ENCODE measurements at places on chromosomes 3 and 15. TPM values are rescaled to one million over a fixed set of nuclear protein-coding genes. Genes with fewer than 3 reads are reported as not detected.
A peak's percentile ranks its signal among the peaks of the same experiment; 100 is the strongest.

The GRIP2 gene
- 6.9 TPM for total RNA-seq

The CPEB1 gene
- total RNA-seq: 4.0 TPM

The PCSK6 gene
- total RNA-seq: 3.3 TPM

The EBLN2 gene
- total RNA-seq: 3.8 TPM

The CHRM5 gene
- total RNA-seq: not detected

DNA sequence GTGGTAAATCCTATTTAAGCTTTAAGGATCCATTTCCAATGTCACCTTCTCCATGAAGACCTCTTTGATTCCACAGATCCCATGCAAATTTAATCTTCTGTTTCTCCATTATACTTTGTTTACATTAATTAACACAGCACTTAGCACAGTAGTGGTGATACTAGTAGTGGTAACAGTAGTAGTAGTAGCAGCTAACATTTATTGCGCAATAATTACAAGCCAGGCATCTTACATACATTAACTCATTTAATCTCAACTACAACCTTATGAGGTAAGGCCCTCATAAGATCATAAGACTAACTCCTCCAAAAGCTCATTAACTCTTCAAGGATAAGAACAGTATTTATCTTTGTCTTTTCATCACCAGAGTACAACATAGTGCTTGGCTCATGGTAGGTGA is 54.8 kb upstream of the FSIP1 start:
- no peak for DNase-seq

DNA sequence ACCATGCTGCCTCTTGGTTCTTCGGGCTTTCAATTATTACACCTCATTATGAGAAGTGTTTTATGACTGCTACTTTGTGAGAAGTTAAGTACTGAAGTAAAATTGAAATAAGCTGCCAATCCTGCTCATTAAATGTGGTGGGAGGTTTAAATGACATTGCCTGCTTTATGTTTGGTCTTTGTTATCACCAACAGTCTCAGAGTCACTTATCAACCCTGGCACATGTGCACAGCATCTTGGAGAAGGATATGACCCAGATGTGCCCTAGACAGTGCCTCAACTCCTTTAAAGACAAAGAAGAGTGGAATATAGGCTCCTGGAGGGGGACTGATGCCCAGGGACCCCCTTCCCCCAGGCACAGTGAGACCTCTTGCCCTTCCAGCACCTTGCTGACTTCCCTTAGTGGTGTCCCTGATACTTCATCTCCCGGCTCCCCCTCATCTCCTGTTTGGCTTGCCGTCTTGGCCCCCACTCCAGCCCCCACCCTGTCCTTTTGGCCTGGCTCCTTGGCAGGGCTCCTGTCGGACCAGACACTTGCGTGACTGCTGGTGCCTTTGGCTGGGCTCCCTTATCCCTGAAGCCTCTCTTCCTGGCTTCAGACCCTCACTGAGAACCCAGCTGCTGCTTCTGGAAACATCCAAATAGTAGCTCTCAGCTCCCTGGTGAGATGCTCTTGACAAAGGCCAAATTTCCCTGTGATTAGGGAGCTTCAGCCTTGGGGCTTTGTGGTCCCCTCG is 39.8 kb downstream of the ARHGAP31 start:
- DNase-seq: no peak

GRCh38 chr3:72041076-72041475 is 256.1 kb upstream of the PROK2 start:
- DNase-seq: no peak

DNA sequence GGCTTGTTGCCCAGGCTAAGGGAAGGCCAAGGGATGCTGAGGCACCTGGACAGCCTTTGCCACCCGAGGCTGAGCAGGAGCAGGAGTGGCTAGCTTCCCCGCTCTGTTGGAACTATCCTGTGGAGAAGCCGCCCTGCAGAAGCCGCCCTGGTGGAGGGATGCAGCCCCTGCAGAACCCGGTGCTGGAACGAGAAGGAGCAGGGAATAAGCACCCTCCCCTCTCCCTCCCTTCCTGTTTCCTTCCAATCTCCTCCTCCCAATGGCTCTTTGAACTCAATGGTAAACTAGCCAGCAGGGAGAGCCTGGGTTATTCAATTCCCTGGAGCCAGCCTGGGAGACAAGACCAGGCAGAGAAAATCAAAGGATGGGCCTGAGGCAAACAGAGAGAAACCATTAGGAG is 11.8 kb upstream of the HRG start:
- DNase-seq: peak; percentile 81

- no peak for DNase-seq
These were observed 192.1 kb upstream of the EOMES start for GRCh38 chr3:27914199-27914598.

DNA sequence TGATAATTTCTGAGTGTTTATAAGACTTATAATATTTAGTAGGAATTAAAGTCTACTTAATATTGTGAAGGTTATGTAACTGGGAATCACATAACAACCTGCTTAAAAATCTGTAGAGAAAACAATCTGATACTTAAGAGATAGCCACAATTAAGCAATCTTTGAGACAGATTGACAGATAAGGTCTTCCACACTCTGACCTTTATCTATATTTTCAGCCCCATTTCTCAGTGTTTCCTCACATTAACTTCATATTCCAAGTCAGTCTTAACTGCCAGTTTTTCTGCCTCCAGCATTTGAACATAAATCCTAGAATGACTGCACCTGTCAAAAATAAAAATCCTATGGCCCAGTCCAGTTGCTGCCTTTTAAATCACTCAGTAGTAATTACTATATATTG is 423.2 kb downstream of the PYDC2 start:
- DNase-seq: no peak

DNA sequence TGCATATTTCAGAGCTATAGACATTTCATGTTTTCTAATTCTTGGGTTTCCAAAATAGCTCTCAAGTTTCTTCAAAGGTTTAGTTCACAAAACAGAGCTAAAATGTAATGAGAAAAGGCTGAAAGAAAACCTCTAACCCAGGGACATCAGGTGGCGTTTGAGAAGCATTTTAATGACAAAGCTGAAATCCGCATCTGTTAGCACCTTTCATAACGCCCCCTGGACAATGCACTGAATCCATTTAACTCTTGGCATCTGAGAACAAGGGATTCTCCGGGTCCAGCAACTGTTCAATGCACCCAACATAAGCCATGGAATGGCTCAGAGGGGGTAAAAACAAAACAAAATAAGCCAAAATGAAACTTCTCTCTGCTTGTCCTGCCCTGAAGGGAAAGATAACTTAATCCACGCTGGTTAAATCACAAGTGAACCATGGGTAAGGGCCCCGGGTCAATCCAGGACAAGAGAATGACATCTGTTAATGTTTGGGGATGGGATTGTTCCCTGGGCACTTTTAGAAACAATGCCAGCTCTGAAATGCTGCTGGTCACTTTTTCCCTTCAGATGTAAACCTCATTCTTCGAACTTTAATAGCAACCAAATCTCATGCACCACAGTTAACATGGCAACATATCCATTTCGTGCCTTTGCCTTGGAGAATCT is 466.2 kb upstream of the ADAMTS9 start:
- DNase-seq: peak; percentile 43

DNA sequence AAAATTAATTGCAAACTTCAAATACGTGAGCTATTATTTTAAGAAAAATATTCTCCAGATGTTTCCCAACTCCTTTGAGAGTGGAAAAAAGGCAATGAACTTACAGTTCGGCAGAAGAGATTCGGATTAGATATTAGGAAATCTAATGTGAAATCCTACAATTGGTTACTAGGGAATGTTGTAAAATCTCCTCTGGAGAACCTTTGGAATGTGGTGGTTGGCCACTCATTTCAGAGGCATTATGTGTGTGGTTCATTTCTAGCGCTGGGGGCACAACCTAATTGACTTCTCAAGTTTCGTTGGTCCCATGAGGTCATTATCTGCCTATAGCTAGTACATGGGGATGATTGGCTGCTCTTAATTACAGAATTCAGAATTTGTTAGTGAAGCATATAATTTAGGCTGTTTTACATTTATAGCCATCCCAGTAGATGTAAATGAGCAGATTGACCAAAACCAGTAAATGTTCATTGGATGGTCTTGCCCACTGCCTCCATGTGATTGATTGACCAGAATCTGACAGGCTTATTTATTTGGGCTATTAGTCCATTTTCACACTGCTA is 34.6 kb upstream of the CMSS1 start:
- DNase-seq: no peak

DNA sequence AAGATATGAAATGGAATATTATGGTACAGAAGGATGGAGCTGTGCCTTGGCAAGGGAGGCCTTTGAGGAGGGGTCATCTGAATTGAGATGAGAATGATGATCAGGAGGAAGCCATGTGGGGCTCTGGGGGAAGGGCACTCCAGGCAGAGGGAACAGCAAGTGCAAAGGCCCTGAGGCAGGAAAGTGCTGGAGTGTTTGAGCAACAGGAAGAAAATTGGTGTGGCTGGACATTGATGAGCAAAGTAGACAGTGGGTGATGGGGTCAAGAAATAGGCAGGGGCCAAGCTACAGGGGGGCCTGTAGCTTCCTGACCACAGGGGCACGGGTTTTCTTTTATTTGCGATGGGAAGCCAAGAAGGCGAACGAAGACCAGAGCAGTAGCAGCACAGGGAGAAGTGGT is 3.3 kb upstream of the GP9 start:
- DNase-seq: no peak

DNA sequence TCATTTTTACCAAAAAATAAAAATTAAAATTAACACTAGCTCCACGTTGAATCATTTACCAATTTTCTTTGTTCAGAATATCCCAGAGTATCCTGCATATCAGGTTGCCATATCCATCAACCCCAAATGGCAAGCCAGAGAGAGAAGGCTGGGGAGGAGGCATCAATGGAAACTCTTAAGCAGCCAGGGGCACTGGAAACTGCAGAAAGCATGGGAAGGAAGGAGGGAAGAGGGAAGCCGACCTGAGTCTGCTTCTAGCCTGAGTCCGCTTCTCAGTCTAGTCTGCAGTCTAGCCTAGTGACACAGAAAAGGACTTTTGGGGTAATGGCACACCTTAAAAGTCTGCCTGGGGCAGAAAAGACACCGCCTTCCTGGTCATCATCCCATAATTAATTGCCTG is 1.6 kb upstream of the MTHFS start:
- DNase-seq: no peak

- DNase-seq: no peak
These were observed 18.9 kb downstream of the MELTF start for GRCh38 chr3:197010556-197011351.

Measured in H1 (cell line).